ENCODE measurements at places on chromosomes 16 and 17.

- no peak for DNase-seq
Measured at GRCh38 chr16:8730335-8730915, 56.0 kb downstream of the ABAT start.

- DNase-seq: no peak
Measured at GRCh38 chr17:55735731-55736405, 13.2 kb upstream of the TMEM100 start.

DNA sequence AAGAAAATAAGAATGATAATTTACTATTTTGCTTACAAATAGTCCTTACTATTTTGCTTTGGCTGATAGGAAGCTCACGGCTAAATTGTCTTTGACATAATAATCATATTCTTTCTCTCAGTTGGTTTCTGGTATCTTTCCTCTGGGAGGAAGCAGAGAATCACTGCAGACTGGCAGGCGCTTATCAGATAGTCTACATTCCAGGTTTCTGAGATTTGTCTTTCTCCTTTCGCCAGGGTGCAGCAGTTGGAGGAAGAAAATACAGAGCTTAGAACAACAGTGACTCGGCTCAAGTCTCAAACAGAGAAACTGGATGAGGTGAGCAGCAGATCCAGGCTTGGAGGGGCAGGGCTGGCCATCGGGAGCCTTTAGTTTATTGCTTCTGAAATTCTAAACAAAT, 136.1 kb downstream of the RAB11FIP4 start:
- DNase-seq: no peak

DNA sequence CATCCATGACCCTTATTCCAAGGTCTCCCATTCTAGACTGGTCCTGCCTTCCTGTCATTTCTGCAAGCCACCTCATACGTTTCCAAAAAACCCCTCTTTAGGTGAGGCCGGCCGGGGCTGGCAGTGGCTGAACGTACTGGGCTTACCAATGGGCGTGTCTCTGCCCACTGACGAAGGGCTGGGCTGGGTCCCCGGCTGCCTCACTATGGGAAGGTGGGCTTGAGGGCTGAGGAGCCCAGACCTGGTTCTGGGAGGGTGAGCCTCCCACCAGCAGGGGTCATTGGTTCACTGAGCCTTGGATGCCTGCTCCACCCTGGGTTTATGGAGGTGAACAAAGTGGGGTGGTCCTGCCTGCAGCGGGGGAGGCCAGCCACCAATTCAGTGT, 19.9 kb downstream of the KDM8 start:
- no peak for DNase-seq

DNA sequence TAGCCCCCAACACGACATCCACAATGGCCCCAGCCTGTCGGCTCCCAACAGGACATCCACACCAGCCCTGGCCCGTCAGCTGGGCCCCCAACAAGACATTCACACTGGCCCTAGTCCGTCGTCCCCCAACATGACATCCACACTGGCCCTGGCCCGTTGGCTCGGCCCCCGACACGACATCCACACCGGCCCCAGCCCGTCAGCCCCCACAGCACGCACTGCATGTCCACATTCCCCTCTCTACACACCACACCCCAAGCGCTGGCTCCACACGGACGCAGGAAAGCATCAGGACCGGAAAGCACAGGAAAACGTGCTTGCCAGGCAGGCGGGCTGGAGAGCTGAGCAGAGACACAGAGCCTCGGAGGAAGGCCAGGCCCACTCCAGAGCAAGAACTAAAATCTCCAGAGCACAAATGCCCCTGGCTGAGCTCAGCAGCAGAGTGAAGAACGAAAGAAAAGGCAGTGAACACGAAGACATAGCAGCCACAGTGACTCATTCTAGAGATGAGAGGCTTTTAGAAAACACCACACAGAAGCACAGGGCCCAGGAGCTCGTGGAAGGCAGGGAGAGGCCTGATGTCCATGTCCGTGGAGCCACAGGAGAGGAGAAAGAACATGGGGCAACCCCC, 50.6 kb downstream of the LMF1 start:
- DNase-seq: peak; percentile 34

DNA sequence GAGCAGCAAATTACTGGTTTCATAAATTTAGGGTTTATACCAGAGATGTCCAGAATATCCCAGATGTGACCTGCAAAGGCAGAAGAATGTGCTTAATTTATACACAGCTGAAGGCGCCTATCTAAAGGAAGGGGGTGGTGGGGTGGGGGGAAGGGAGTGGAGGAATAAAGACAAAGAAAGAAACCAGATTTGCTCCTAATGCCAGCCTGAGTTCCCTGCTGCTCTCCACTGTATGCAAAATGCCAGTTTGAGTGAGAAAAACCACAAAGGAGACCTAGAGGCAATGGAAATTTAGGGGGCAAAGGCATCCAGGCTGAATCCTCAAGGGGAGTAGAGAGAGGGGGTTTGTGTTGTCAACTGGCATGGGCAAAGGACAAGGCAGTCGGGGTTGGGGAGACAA, 161.5 kb upstream of the TOX3 start:
- no peak for DNase-seq

GRCh38 chr17:38451840-38452529, 23.7 kb downstream of the ARHGAP23 start:
- DNase-seq: no peak

- DNase-seq: peak; percentile 63
Measured at GRCh38 chr17:32265192-32265923, at the start of gene RHBDL3. Gene RHBDL3 (plus strand): TSS chr17:32265832. CDS start chr17:32266190, 358 bp downstream.

GRCh38 chr17:37787055-37787757, 42.3 kb upstream of the HNF1B start:
- no peak for DNase-seq

- DNase-seq: no peak
Measured at GRCh38 chr16:87930456-87930855, 5.9 kb downstream of the CA5A start.

DNA sequence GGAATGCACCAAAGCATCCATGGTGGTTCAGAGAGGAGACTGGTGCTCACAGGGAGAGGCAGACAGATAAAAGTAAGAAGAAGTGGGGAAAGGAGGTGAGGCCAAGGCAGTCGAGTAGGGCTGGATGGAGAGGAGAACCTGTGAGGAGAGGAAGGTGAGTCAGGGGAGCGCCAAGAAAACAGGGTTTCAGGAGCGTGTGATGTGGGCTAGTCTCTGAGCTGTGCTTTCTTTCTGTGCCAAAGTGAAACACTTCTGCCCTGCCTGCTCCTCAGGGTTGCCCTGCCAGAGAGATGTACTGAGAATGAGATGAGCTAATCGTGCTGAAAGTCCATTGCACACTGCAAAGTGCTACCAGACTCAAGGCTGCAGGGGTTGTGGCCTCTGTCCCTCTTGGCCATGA, 310.7 kb upstream of the CCL2 start:
- DNase-seq: no peak

- no peak for DNase-seq
Measured at GRCh38 chr16:54585094-54585997, 298.8 kb upstream of the IRX3 start.

GRCh38 chr17:48603959-48604769, 622 bp downstream of the HOXB6 start:
- no peak for DNase-seq

- no peak for DNase-seq
Measured at GRCh38 chr16:30112197-30113030, 923 bp downstream of the GDPD3 start.

GRCh38 chr17:43570518-43570928, 24.4 kb upstream of the ETV4 start:
- DNase-seq: no peak

- no peak for DNase-seq
Measured at GRCh38 chr17:57589151-57590034, 155.7 kb downstream of the CCDC182 start.

GRCh38 chr17:39757176-39757662, 19.5 kb downstream of the GRB7 start:
- DNase-seq: no peak

- no peak for DNase-seq
Measured at GRCh38 chr17:77756028-77756427, 202.5 kb upstream of the TNRC6C start.

GRCh38 chr17:57369509-57369945, 113.2 kb downstream of the MSI2 start:
- DNase-seq: no peak

- DNase-seq: no peak
Measured at GRCh38 chr16:87100306-87101058, 216.7 kb downstream of the C16orf95 start.

DNA sequence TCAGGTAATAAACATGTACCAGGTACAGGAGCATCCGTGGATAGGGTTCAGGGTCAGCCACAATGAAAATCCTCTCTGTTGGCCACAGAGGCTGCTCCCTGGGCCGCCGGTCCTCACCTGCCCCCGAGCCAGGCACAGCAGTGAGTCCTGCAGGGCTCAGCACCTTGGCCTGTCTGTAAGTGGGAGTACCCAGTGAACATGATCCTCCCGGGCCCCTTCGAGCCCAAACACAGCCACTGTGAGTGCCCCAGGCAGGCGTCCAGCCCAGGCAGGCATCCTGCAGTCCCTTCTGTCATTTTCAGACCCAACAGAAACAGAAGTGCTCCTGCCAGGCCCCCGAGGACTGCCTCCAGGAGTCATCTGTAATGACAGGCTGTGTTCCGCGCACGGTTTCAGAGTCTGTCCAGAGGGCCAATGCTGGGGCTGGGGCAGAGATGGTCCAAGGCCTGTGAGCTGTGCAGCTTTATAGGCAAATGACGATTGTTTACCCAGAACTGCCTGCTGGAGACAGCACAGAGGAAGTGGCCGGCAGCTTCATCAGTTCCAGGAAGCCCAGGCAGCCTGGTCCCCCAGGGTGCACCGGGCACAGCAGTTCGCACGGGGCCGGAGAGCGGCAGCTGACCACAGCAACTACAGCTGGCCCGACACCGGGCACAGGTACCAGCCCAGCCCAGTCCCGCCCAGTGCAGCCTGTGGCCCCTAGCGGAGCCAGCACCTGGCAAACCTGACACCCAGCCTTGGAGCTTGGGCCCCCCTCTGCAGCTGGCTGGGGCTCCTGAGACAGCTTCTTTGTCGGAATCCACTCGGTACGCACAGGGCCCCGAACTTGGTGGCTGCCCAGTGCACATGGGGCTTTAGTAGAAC, 13.2 kb downstream of the SLC7A5 start:
- DNase-seq: peak; percentile 83

GRCh38 chr17:8141045-8141444, 11.2 kb downstream of the PER1 start:
- no peak for DNase-seq

- no peak for DNase-seq
Measured at GRCh38 chr16:11349599-11350276, 4.5 kb downstream of the RMI2 start.

- no peak for DNase-seq
Measured at GRCh38 chr17:48927978-48928745, 16.5 kb downstream of the SNF8 start.
